ENCODE measurements at places on chromosomes 7 and 10.

DNA sequence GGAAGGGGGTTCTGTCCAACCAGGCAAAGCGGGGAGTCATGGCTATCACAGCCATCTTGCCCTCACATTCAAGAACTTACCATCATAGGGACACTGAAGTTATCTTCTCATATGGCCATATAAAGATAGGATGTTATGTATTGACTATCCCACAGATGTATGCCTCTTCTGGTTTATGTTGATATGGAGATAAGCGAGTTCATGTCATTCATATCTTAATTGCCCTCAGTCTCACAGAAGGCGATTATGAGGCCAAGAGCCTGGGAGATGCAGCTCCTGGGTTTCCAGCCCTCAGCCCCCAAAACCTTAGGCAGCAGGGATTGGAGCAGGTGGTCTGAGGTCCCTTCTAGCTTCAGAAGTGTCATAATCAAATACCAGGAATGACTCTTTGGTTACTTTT is 8.5 kb upstream of the ANKRD61 start:
- DNase-seq: no peak

- no peak for DNase-seq
Observed at GRCh38 chr10:109306698-109307097, 616.6 kb downstream of the XPNPEP1 start.

DNA sequence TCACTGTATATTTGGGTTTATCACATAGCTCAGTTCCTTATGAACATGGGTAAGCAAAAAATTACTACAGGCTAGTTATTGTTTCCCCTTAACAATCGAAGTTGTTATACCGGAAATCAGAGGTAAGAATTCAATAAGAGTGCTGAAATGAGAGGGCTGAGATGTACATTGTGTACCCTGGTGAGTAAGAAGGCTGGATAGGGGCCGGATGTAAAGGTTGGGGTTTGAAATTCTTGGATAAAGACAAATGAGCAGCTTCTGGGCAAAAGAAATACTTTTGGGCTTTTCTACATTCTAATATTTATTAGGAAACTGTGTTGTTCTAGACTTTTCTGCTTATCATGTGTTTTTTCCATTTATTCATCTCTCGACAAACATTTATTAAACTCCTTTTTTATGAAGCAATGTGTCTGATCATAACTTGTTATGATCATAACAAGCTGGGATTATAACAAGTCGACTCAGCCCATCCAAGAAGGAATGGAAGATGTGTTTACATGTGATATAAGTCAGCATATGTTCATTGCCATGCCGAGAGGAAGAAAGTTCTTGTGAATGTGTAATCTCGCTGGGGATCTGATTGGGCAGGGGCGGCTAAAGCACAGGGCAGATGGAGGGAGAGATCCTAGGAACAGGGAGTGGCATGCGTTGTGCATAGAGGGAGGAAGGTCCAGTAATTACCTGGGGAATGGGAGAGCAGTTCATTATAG is 155.3 kb downstream of the PLXDC2 start:
- DNase-seq: no peak

DNA sequence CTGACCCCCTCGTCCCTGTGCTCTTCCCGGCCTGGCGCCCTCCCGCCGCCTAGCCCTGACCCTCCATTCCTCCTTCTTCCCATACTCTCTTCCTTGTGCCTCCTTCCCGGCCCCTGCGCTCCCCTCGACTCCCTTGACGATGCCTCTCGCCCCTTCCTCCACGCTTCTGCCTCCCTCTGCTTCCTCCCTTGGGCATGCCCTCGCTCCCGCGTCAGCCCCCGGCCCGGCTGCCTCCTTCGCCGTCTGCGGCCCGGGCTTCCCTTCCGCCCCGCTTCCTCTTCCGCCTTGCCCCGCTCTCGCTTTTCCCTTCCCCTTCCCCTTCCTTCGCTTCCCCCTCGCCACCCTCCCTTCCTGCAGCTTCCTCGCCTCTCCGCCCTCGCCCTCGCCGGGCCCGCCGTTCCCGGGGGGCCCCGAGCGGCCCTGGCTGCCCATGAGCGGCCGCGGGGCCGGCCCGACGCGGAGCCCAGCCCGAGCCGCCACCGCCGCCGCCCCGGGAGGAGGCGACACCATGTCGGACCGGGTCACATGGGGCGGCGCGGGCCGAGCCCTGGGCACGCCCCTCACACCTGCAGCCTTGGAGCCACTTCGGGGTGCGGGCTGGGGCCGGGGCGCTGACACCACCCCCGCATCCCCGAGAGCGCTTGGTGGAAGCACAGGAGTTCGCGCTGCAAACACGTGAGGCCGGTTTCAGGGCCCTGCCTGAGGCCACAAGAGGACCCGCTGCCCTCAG is at the start of gene FBXW4:
TSS of gene FBXW4 (minus strand) at position 497 of the 730 bp plus-strand sequence. CDS start at position 432, 65 bp downstream.
- DNase-seq: peak; percentile 49

GRCh38 chr7:35676211-35676610 is 18.7 kb downstream of the HERPUD2 start:
- no peak for DNase-seq

DNA sequence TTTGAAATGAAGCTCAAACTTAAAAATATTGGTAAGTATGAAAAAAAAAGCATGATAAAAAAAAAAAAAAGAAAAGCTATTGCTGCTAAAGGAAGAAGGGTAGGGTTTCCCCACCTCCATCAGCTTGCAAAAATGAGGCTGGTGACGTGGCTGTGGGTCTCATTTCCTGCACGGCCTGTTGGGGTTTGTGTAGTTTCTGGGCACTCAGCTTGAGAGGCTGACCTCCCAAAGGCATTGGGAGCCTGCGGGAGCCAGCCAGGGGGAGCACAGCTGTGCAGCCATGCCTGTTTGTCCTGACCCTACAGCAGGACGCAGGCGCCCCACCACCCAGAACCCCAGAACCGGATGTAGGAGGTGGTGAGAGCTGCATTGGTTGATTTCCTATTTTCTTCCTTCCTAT is 48.8 kb upstream of the CARD11 start:
- peak; percentile 38 for DNase-seq

GRCh38 chr10:43384252-43385221 is 13.1 kb downstream of the FXYD4 start:
- no peak for DNase-seq

GRCh38 chr7:109062798-109063197 is 493.1 kb downstream of the DNAJB9 start:
- DNase-seq: no peak

GRCh38 chr10:11164803-11165590 is 147.3 kb downstream of the CELF2 start:
- no peak for DNase-seq

- DNase-seq: no peak
Observed at GRCh38 chr7:23709081-23709750, 803 bp upstream of the STK31 start.

- no peak for DNase-seq
Observed at GRCh38 chr7:24229481-24230226, 54.3 kb upstream of the NPY start.

DNA sequence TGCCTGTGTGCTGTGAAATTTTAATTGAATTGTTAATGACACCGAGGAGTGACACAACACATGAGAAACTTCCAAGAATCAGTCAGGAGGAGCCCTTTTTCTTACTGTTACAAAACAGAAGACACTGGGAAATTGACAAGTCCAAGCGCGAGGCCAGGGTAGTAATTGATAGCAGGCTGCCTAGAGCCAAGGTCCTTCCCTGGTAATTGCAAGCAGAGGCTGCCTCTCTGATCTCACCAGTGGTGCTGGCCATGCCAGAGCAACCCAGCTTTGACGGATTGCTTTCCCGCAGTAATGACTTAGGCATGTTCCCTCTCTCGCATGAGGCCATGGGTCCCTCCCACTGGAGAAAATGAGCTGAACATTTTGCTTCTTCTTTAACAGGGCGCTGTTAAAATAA is 111.5 kb downstream of the LRMDA start:
- DNase-seq: no peak

GRCh38 chr10:65622608-65623007 is 1303.2 kb upstream of the LRRTM3 start:
- DNase-seq: no peak

GRCh38 chr10:18532881-18533535 is 118.4 kb downstream of the NSUN6 start:
- no peak for DNase-seq

DNA sequence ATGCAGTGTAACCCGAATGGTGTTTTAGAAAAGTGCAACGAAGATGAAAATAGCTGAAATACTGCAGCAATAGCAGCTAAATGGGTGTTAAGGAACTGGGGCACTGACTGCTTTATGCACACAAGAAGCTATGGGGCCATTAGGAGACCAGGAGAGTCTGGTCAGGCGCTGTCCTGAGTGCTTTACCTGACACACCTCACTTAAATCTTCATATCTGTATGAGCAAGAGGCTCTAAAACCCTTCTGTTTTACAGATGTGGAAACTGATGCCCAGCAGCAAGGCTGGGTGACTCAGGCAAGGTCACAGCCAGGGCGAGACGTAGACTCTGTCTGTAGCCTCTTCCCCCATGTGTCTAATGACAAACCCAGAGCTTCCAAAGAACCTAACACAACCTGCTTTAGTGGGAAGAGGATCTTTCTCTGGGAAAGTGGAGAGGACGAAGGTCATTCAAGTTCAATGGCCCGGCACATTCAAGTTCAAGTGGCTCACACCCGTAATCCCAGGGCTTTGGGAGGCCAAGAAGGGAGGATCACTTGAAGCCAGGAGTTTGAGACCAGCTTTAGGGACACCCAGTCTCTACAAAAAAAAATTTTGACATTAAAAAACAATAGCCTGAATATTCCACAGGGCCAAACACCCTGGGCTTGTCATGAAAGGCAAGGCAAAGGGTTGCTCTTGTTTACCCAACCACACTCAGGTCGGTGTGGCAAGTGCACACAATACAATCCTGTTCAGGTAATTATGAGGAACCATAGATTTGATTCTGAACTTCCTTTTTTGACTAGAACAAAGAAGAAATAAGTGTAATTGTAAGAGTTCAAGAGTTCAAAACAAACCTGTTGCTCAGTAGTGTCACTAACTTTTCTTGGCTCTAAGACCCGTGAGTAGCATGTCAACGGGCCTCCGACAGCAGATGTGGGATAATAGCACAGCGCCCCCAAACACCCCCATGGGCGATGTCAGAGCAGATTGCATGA is 53.7 kb upstream of the KLF6 start:
- DNase-seq: no peak

DNA sequence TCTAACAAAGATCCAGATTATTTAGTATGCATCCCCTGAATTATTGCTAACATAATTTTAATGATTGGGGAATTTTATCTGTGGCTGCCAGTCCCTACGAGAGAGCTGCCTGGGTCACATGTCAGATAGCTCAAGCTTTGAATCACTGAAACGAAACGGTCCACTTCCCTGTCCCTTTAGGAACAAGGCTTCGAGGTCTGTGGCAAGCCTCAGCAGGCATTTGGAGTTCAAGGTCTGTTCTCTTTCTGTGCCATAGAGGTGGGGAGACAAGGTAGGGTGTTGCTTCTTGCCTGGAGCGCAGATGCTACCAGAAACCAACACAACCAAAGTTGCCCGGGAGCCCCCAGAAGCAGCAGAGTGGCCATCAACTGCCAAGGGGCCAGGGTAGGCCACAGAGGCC is 13.9 kb upstream of the SH2D4B start:
- DNase-seq: no peak

- no peak for DNase-seq
Observed at GRCh38 chr10:96987842-96988175, 155.7 kb downstream of the LCOR start.

DNA sequence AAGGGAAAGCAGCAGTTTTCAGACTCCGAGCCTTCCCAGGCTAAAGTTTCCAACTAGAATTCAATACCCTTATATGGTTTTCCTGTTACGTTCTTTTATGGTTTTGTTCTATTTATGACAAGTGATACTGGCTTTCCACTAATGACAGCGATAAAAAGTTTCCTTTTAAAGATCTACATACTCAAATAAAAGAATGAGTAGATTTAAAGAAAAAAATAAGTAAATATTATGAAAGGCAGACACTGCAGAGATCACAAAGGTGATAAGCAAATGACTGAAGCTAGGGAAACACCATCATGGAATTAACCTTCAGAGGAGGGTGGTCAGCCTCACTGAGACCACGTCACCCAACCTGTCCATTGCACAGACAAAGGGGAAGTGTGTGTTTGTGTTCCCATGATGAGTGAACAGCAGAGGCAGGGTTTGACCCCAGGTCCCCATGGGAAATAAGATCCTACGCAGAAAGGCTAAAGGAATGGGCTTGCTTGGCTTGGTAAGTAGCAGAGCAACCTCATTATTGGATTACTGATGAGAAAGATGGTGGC is 4.0 kb downstream of the VSIR start:
- DNase-seq: no peak

DNA sequence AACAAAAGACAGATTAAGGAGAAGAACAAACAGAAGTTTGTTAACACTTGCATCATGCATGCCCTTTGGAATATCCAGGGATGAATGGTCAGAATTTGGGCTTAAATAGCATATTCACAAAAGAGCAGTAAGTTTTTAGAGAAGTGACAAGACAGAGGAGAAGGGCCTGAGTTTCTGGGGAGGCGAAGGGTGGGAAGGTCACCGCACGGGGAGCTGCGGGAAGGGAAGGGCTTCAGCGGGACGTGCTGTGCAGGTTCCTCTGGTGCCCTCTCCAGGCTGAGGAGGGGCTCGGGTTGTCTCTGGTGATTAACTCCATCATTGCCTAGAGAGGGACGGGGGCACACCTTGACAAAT is 10.4 kb upstream of the ZNF22 start:
- no peak for DNase-seq
